NCI-H460 (cell line): ENCODE measurements at places on chromosomes 7 and 10. TPM values are rescaled to one million over a fixed set of nuclear protein-coding genes. Genes with fewer than 3 reads are reported as not detected.
A peak's percentile ranks its signal among the peaks of the same experiment; 100 is the strongest.

DNA sequence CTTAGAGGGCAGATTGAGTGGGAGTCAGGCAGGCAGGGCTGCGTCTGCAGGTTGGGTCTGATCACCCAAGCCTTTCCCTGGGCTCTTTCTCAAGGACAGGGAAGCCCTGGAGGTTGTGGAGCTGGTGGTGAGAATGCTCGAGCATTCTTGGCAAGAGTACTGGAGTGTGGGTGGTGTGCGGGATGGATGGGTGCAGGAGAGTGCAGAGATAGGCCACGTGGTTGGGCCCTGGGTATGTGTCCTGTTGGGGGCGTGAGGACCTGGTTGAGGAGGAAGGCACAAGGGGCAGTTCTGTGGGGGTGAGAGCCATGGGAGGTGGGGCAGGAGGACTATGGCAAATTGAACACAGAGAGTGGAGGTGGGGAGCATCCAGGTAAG, 135.9 kb downstream of the PTPN20 start:
- no peak for DNase-seq

- no peak for DNase-seq
These were observed 53.2 kb downstream of the PANK1 start for GRCh38 chr10:89591796-89592271.

GRCh38 chr10:5601826-5602495, 64.4 kb downstream of the ASB13 start:
- no peak for DNase-seq

The RSPH10B gene
- not detected in 2 replicates for total RNA-seq

DNA sequence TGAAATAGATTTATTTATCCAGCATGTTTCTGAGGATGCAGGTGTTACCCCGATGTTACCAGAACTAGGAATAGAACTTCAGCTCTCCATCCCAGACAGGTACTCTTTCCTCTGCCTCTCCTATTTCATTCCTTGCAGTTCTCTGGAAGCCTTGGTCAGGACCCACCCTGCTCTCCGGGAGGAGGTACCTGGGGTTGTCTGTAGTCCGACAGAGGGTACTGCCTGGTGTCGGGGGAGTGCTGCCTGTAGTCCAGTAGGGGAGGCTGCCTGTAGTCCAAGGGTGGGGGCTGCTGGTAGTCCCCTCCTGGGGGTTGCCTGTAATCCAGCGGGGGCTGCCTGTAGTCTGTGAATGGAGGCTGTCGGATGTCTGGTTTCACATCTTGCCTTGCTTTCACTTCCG, 328.4 kb downstream of the PHTF2 start:
- no peak for DNase-seq

- no peak for DNase-seq
These were observed 270.7 kb downstream of the SEMA3D start for GRCh38 chr7:84916161-84916560.

DNA sequence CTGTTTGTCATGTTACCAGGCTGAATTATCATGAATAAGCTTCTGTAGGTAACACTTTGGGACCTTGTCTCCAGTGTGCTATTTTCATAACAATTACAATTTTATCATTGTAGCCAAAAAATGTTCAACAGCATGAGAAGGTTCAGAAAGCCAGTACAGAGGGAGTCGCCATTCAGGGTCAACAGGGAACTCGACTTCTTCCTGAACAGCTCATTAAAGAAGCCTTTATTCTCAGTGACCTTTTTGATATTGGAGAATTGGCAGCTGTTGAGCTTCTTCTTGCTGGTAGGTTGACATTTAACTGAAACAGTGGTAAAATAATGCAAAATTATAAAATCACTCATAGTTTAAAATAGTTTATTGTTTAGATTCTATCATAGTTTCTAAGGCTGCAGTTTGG, 15.8 kb downstream of the NUP205 start:
- no peak for DNase-seq

DNA sequence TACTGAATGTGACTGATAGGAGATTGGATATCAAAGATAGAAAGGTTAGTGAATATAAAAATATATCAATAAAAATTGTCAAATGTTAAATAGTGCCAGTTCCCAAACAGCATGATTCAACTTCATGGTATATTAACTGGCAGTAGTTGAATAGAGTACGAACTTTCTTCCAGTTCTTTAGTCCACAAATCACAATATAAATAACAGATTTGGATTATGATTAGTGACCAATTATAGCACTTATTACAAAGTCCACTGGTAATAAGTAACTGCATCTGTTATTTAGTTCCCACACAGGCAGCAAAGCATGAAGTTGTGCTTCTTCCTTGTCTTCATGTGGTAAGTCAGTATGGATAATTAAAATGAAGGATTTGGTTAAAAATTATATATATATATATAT, 243.0 kb upstream of the VWC2 start:
- no peak for DNase-seq

DNA sequence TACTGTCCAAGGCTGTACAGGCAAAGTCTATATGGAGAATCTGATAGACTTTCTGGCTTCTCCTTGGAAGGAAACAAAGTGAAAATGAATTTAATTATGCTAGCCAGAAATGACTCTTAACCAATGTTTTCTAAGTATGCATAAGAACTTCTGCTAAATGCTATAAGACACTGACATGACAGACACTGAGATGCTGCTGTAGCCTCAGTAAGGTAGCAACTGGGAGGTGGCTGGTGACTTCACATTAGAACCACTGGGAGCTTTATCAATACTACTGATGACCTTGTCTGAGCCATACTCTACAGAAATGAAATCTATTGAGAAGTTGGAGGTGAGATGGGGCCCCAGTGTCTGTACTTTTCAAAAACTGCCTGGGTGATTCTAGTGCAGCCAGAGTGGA, 188.6 kb downstream of the ZNF365 start:
- no peak for DNase-seq

DNA sequence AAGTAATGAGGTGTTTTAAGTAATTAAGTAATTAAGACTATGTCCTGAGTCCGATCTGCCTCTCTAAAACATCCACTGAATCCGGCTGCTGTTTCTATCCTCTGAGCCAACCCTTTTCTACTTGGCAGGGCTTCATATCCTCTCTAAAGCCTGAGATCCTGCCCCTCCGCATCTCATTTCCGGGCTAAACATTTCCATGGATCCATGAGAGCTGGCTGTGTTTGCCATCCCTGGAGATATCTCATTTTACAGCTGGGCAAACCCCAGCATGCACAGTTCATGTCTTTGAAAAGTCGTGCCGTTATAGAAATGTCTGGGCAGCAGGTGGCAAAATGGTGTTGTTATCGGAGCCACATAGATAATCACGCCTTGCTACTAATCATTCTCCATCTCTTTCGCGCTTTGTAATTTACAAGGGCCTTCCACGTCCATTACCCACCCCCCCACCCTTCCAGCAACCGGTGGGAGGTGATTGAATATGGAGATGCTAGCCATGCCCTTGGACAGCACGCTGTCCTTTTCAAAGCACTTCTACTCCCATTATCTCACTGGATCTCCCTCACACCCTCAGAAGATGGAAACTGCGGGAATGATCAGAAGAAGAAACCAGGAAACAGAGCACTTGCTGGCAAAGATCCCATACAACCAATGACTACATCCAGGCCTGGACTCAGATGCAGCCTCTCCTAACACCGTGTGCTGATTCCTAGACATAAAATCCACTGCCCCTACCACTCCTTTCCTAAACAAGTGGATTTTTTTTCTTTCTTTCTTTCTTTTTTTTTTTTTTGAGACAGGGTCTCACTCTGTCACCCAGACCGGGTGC, 1189.2 kb downstream of the TYW1 start:
- no peak for DNase-seq

DNA sequence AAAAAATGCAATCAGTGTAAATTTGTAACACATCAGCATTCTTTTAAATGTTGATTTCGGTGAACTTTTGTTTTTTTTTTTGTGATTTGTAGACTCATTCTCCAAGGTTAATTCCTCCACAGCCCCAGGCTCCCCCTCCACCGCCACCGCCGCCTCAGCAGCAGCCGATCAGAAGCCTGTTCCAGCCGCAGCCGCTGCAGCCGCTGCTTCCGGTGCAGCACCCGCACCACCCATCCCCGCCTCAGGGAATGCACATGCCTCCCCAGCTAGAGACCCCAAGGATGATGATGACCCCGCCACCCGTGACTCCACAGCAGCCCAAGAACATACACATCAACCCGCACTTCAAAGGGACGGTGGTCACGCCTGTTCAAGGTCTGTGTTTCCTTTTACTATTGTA, 66.6 kb downstream of the RBM33 start:
- no peak for DNase-seq

- no peak for DNase-seq
These were observed 52.0 kb upstream of the NRF1 start for GRCh38 chr7:129559564-129559963.

DNA sequence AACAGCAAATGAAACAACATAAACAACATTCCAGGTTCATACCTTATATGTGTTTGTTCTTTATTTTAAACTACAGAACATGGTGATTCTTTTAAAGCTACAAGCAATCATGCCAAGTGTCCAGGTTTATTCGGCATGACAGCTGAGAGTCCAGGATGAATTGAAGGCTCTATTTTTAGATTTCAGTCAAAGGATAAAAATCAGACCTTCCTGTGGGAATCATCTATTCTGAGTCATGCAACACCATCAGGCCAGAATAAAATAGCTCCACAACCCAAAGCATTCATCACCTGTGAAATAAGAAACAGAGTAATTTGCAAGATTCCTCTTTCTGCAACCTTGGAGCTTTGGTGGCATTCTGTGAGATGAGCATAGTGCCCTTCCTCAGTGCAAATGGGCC, 292.4 kb upstream of the MYO3A start:
- no peak for DNase-seq

DNA sequence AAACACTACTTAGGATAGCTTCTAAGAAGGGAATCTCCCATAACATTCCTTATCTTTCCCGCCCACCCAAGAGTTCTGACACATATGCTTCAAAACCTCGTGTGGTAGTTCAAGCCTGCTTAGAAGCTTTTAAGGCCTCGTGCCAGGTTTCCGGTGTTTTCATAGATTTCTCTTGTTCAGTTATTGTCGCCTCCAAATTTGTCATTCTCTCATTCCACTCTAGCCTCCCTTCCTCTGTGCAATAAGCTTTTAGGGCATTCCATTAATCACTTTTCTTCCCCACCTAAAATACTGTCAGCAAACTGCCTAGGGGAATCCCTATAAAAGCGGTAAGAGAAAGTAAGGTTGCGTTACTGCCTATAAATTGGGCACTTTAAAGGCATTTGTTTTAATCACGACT, 718 bp upstream of the BPGM start:
- no peak for DNase-seq

DNA sequence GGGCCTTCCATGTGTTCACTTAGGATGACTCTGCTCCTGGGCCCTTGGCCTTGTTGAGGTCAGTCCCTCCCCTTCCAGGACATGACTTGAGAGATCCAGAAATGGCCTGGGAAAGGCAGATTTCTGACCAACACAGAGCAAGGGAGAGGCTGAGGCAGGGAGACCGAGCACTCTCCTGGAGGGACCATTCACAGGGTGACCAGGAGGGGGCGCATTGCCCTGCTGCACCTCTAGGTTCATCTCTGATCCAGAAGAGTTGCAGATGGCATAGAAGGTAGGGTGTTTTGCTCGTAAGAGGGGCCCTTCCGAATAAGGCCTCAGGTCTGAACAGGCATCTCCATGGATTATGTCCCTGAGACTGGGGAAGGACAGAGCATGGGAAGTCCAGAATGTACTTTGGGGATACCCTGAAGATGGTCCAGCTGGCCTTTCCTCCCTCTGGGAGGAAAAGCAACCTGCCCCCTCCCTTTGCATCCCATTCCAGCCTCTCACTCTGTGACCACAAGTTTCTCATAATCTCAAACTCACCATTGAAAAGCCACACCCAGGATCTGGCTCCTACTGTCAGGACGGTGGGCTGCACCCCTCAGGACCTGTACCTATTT, 6.6 kb downstream of the DMBT1 start:
- no peak for DNase-seq

- DNase-seq, result no peak
These were observed 32.1 kb downstream of the ASB4 start for GRCh38 chr7:95517870-95518269.

DNA sequence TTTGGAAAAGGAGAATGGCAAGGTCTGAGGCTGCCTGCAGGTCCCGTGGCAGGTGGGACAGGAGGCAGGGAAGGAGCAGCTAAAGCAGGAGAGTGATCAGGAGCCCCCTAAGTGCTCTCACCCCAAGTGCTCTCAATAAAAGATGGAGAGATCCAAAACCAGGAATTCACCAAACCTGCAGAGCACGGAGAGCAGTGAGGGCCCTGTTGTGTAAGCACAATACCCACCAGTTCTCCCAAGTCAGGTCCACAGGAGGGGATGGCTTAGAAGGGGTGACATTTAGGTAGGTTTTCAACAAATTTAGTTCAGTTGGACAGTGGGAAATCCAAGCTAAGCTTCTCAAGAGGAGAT, 40.8 kb downstream of the GNA12 start:
- DNase-seq, result no peak

DNA sequence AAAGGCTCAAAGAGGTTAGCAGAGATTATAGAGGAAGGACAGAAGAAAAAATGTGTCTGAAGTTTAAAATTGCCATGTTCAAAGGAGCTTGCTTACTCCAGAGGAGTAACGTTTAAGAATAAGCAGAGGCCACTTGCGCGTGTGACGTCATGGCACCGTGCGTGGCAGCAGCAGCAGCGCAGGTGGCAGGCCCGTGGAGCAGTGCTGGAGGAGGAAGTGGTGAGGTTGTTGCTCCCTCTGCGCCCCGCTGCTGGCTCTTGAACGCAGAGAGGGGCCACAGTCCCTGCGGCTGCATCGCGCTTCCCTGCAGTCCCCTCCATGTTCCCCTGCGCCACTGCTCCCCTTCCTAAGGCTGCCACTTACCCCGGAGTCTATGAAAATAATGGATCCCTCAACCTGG, 37.5 kb downstream of the GDI2 start:
- DNase-seq, result no peak

GRCh38 chr7:69932034-69932628, 333.9 kb downstream of the AUTS2 start:
- peak; percentile 24 for DNase-seq

DNA sequence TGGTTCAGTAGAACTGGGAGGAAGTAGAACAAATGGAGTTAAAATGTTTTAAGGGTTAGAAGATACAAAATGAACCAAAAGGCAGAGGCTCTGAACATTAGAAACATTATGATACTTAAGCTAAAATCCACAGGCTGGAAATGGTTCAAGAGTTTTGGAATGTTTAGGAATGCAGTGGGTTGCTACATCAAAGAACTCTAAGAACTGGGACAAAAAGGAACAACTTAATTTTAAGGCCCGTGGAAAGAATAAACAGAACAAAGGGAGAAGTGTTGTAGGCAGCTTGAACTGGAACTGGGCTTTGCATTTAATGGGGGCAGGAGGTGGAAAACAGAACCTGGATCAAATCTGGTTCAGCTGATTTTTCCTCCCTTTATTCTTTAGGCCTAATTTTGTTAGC, 3.5 kb upstream of the C7orf25 start:
- no peak for DNase-seq

GRCh38 chr7:5388273-5388901, 35.2 kb downstream of the TNRC18 start:
- no peak for DNase-seq
